ENCODE measurements at places on chromosomes 5 and 9. TPM values are rescaled to one million over a fixed set of nuclear protein-coding genes. Genes with fewer than 3 reads are reported as not detected.

Gene ENG
- total RNA-seq: 27.5 TPM

Gene COL5A1
- 0.11 TPM for total RNA-seq

Gene TRAF1
- 164 TPM for total RNA-seq

Gene LECT2
- not detected for total RNA-seq

Gene NTNG2
- 3.8 TPM for total RNA-seq

Gene LRRTM2
- total RNA-seq: 0.44 TPM

Gene SYK
- 0.80 TPM for total RNA-seq

Gene EIF4EBP3
- 15.0 TPM for total RNA-seq

Gene SELENOP
- total RNA-seq: not detected

Gene SH3GL2
- not detected for total RNA-seq

Gene ELOVL7
- 0.68 TPM for total RNA-seq

GRCh38 chr9:90033028-90033650 is 428.3 kb downstream of the GADD45G start:
- no peak for DNase-seq

- DNase-seq: no peak
Observed at GRCh38 chr5:1793966-1794900, 5.4 kb downstream of the MRPL36 start.

DNA sequence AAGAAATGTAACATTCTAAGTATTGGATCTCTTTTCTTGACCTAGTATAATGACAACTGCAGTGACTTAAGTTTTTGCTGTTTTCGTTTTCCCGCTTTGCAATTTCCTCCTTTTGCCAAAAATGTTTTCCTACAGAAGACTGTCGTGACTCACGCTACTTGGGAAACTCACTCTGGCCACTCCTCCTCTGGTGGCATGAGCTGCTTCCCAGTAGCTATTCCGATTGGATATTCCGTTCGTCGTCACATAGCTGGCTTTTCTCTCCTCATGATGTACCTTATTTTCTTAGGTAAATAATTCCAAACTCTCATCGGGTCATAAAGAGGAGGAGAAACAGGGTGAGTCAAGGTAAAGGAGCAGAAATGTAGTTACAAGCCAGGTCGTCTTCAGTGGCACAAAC is 64.9 kb downstream of the GOLPH3 start:
- no peak for DNase-seq

- DNase-seq: no peak
Observed at GRCh38 chr5:160036884-160037283, 27.9 kb downstream of the TTC1 start.

DNA sequence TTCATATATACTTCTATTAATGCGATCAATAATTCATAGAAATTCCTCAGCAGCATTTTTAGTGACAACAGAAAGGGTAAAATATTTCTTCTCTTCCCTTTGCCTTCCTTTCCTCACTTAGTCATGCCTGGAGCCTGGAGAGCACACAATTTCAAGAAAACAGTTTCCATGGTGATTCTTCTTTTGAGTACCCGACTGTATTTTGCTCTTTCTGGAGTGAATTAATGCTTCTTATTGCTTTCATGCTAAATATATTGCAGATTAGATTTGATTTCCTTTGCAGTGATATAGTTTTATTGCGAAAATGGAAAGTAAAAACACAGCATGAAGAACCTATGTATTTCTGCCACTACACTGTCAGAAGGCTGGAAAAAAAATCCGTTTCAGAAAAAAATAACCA is 153.5 kb downstream of the PPP2R2B start:
- no peak for DNase-seq

DNA sequence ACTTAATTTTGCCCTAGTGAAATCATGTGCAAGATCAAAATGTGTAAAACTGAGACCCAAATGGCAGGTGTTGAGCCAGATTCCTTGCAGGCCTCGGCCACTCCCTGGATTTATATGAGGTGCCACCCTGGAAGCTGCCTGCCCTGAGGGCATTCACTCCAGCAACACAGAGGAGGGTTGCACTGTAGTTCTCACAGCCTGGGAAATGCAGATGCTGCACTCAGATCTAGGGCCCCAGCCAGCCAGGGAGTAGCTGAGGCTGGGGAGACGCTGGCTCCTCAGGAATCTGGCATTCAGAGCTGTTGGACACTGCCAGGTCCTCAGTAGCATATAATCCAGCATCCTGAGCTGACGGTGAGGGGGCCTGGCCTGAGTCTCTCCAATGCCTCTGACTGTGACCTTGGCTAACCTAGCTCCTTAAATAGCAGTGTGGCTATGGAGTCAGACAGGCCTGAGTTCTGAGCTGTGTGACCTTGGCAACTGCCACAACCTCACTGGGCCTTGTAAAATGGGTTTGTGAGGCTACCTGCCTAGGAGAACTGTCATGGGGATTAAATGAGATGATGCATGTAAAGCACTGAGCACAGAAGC is 8.7 kb downstream of the KCNMB1 start:
- no peak for DNase-seq

GRCh38 chr5:154058055-154059038 is 19.6 kb downstream of the MFAP3 start:
- DNase-seq: no peak

DNA sequence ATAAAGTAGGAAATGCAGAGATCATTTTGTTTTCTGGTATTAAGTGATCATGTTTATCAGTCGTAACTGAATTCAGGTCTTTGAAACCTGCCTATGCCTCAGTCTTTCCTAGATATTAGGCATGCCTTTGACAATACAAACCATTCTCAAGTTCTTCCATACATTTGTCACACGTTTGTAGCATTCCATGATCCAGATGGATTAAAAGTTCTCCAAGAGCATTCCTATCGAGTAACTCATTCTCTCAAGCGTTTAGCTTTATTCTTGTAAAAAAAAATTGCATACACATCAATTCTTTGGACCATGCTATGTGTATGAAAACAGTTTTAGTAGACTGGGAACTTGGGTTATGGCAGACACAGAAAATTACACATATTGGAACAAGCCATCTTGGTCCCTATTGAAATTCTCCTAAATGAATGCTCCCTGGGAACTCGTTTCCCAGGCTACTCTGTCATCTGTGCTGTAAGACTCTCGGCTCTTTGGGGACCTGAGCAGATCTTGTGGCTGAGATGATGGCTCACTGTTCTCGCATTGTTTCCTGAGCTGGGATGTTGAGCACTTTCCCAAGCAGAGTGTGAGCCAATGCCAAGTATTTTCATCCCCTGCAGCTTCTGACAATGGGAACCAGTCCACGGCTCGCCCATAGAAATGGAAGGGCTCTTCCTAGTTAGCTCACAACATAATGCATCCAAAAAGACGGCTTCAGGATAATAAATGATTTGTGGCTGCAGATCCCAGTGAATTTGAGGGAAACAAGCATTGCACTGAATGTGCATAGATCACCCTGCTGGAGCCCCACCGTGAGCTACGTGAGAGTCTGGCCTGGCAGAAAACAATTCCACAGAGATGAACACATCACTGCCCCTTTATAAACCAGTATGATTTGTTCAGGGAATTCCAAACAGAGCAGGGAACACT is 230.2 kb downstream of the IRX1 start:
- no peak for DNase-seq

DNA sequence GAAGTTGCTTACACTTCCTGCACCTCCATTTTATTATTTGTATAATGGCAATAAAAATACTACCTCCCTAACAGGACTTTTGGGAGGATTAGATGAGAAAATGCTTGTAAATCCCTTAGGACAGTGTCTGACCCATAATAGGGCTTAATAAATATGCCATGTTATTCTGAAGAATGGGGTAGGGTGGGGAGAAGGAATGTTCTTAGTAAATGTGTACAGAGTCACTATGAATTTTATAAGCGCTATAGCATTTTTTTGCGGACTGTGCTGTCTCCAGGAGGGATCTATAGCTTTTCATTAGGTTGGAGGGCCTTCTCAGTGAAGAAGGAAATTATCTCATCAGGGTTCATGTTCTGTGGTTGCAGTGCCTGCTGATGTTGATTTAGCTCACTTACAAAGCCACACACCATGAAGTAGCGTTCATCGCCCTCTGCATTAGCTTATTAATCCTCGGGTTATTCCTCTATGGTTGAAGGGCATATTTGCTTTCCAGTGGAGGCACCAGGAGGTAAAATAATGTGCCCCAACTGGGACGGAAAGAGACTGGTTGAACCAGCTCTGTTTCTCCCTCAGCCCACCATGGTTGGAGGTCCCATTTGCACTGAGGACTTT is 497.1 kb downstream of the ARHGEF28 start:
- DNase-seq: no peak

- no peak for DNase-seq
Observed at GRCh38 chr9:71975833-71976232, 64.4 kb downstream of the C9orf85 start.

DNA sequence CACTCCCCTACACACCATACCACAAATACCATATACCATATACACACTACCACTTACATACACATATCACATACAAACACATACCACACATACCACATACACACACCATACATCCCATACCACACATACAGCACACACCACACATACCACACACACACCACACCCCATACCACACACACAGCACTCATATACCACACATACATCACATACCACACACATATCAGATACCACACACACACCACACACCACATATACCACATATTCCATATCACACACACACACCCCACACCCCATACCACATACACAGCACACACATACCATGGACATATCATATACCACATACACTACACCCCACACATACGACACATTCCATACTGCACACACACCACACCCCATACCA is 276.6 kb downstream of the GADD45G start:
- DNase-seq: no peak

- DNase-seq: no peak
Observed at GRCh38 chr5:58248221-58248620, 211.7 kb downstream of the PLK2 start.

DNA sequence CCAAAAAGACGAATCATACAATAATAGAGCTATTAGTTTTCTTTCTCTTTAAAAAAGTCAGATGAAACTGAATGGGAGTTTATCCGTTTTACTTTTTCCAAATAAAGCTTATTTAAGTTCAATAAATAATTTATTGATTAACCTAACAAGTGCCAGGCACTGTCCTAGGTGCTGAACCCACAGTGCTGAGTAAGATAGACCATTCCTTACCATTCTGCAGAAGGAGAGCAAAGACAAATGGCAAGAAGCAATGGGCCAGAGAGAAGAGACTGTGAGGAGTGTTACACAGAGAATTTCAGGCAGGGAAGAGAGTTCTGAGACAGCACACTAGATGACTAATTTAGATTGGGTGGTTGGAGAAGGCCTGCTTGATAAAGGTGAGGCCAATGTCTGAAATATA is 127.2 kb downstream of the AUH start:
- DNase-seq: no peak

DNA sequence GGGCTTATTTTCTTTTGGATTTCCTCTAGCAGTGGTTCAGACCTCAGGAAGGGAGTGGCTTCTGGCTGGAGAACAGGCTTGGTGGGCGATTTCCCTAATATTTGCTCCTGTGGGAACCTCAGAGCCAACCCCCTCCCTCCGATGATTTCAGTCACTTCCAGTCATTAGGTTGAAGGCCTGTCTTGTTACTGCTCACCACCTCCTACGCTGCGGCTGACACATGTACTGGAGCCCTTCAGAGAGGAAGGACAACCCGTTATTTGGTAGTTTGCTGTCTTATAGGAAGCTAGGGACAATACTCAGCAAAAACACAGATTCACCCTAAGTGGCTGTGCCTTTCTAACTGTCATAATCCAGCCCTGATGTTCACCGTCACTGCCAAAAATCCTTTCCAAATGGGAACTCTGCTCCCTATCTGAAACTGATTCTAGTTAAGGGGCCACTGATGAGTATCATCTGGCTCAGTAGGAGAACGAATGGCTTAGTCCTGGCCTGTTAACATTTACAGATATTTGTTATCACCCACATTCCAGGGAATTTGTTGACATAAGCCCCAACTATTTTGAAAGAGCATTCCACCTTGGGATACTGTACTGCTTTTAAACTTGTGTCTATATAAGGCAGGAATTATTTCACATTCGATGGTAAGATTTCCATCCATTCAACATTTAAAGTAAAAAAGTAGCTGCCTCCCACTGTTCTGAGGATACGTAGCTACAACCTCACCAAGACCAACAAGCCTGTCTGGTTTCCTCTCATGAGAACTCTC is 29.3 kb upstream of the ANKH start:
- DNase-seq: no peak

GRCh38 chr9:109816490-109816889 is 36.5 kb downstream of the PALM2AKAP2 start:
- DNase-seq: no peak

DNA sequence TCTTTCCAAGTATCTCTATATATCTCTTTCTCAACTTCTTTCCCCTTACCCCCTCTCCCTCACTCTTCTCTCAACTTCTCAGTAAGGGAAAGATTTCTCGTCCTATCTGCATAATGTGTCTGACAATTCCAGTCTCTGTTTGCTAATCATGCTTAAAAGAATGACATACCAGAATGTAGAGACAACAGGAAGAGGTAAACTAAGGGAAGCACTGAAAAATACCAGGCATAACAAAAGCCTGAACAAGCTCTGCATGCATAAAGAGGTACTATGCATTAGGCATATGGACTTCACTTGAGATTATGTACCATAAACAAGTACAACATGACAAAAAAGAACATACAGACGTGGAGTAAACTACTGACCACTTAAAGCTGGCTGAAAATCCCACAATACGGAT is 62.6 kb downstream of the SEMA5A start:
- DNase-seq: no peak

GRCh38 chr5:135053278-135053677 is 19.2 kb upstream of the PITX1 start:
- no peak for DNase-seq

DNA sequence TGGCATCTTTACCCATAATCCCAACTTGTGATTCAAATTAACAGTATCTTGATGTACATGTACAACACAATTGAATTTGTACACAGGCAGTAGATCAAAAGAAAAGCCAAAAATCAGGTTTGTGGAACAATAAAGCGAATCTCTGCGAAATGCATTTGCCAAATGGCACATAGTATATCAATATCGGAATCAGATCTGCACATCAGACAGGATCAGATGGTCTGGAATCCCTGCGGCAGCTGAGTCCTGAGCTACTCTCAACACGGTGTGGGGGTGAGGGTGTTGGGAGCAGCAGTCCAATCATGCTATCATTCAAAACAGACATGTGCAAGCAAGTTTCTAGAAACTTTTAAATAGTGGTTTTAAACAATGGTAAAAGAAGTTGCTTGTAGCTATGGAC is 358.3 kb downstream of the SEMA5A start:
- DNase-seq: no peak

GRCh38 chr9:113985968-113986585 is 92.0 kb downstream of the AMBP start:
- no peak for DNase-seq

GRCh38 chr5:6900247-6901227 is 187.3 kb downstream of the TENT4A start:
- no peak for DNase-seq

GRCh38 chr9:34588671-34589635 is 571 bp downstream of the CNTFR start:
- no peak for DNase-seq

DNA sequence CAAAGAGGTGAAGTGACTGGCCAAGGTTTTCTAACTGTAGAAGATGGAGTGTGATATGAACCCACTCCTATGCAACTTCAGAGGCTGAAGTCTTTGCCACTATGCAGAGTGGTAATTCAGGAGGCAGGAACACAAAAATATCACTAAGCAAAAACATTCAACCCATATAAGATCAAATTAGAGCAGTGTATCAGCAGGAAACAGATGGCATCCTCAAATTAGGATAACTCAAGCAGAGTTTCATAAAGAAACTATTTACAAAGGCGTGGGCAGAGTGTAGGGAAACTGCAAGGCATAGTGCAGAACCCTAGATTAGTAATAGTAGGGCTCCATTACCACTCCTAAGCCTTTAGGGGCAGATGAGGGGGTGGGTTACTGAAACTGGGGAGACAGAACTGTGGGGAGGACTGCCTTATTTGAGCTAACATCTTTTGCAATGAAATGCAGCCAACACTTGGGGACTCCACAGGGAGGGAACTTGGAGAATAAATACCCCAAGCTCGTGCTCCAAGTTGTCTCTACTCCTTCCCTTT is 72.2 kb downstream of the PTTG1 start:
- DNase-seq: no peak

Measured in activated T-helper 2 cell treated with anti-CD3 and anti-CD28 coated beads, Interferon-gamma antibody, Interleukin-2, Interleukin-4, amounts not matched to agents 10 μg/mL and 5 μg/mL and 100 μg/mL, durations not matched to agents 14 hours and 24 hours and 36 hours (primary cell).